ENCODE measurements at places on chromosomes 2 and 18. TPM values are rescaled to one million over a fixed set of nuclear protein-coding genes. Genes with fewer than 3 reads are reported as not detected.

DNA sequence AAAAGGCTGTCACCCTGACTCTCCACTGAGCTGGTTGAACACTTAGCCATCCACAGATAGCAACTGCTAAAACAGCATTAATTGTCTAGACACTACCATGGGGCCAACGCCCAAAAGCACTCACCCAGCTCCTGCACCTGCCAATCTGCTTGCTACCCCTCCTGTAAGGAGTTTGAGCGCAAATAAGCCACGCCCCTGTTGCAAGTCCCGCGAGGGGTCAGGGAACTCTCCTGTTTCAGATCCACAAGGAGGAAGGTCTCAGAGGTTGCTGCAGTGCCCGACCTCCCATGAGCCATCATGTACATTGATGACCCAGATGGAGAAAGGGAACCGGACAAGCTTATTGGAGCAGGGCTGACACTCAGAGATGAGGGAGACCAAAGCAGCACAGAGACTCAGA, 106.8 kb downstream of the ZNF516 start:
- DNase-seq, result no peak

GRCh38 chr2:179513181-179513580, 248.5 kb upstream of the SESTD1 start:
- no peak for DNase-seq

GRCh38 chr2:205800773-205801172, 118.5 kb downstream of the NRP2 start:
- DNase-seq, result no peak

GRCh38 chr2:208358758-208359631, 47.6 kb upstream of the PTH2R start:
- DNase-seq, result no peak

GRCh38 chr2:165927353-165927752, 26.2 kb downstream of the TTC21B start:
- DNase-seq, result no peak

DNA sequence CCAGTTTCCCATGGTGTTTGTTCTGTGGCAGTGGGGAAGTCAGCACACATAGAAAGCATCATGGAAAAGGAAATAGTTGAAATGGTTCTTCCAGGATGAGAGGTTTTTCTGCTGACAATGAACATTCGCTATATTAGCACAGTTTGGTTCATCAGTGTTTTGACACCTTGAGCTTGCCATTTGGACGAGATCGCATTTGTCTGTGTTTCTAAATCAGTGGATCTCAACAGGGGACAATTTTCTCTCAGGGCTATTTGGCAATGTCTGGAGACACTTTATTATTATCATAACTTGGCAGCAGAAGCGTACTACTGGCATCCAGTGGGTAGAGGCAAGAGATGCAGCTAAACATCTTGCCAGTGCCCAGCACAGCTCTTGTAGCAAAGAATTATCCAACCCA, 74.6 kb downstream of the CD8B2 start:
- DNase-seq, result no peak

GRCh38 chr18:42157420-42157819, 202.4 kb downstream of the PIK3C3 start:
- DNase-seq, result no peak

- DNase-seq, result no peak
Observed at GRCh38 chr18:55088561-55088960, 129.3 kb upstream of the CCDC68 start.

GRCh38 chr18:70553936-70554260, 265.1 kb downstream of the SOCS6 start:
- no peak for DNase-seq

- DNase-seq, result no peak
Observed at GRCh38 chr2:147686365-147686764, 158.5 kb upstream of the ACVR2A start.

- no peak for DNase-seq
Observed at GRCh38 chr2:191113761-191114160, 37.0 kb downstream of the STAT4 start.

- DNase-seq, result no peak
Observed at GRCh38 chr2:184363213-184363612, 235.1 kb upstream of the ZNF804A start.

DNA sequence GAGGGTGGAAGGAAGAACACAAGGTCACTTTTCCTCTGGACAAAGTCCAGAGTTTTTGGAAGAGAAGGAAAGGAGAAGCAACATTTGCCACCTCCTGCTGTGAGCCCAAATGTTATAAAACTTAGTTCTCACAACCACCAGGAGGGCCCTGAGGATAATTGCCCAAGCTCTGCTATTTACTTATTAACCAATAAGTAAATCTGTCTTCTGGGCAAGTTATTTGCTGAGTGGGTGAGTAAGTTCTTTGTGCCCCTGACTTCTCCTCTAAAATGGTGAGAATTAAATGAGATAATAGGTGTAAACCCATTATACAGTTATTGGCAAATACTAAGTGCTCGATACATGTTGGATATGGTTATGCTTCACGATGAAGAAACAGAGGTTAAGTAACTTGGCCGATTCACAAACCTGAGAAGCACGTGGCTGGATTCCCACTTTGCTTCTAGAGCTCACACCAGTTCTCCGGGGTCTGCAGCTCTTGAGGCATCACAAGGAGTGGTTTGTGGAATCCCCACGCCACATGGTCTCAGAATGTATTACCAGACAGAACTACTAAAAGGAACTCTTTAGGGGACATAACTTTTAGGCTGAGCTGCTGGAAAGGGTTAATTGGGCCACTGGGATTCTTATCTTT, 164.1 kb downstream of the MYCN start:
- no peak for DNase-seq

DNA sequence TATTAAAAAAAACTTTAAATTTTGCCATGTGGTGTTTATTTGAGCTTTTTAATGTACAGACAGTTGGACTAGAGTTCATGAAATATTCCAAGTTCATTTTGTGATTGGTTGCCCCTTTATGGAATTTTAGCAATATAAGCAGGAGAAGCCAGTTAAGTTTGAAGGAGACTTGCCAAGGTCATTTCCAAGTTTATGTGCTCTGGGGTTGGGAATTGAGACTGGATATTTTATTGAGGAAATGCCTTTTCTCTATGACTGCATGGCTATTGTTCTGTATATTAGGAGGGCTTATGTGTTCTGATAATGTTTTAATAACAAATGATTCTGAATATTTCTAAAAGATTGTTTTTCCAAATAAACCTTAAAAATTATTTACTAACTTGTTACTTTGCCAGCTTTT, 67.0 kb upstream of the TCF4 start:
- DNase-seq, result no peak

- DNase-seq, result no peak
Observed at GRCh38 chr2:188181067-188181838, 110.4 kb upstream of the GULP1 start.

DNA sequence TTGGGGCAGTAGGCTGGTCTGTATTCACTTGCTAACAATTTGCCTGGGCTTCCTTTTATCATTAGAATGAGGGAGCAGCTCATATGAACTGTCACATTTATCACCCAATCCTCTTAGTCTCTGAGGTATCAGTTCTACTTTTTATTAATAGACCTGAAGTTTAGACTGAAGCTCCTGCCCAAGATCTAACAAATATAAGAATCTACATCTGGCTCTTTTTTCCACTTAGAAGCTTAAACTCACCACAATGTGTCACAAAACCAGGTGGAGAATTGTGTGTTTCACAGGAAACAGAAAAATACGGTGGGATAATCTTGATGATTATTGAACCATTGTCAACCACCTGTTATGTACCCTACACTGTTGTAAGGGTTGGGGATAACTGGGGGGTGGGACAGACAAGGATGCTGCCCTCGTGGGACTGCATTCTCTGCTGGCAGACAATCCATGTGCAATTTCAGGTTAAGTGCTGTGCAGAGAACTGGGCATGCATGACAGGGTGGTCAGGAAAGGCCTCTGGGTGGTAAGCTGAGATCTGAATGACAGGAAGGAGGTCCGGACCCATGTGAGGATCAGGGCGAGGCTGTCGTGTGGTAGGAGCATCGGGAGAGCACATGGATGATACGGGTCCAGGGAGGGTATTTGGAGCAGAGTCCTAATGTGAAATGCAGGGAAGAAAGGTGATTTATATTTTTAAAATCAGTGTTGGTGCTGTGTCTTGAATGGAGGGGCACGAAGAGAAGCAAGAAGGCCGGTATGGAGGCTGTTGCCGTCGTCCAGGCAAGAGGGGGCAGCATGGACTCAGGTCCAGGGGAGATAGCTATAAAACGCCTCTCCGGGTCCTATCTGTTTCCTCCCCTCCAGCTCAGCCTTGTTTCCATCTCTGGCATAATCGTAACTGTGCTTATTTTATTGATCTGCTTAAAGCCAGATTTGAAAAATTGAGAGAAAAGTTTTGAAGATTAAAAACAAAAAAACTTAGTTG, 17.6 kb downstream of the MYL12B start:
- peak; percentile 23 for DNase-seq

GRCh38 chr2:240259201-240259923, 118.9 kb upstream of the OTOS start:
- no peak for DNase-seq

GRCh38 chr18:9404565-9405060, 70.0 kb downstream of the TWSG1 start:
- peak; percentile 23 for DNase-seq

GRCh38 chr18:49949951-49950395, 136.6 kb upstream of the ACAA2 start:
- DNase-seq, result no peak

GRCh38 chr2:212709280-212709679, 170.7 kb upstream of the ERBB4 start:
- DNase-seq, result no peak

DNA sequence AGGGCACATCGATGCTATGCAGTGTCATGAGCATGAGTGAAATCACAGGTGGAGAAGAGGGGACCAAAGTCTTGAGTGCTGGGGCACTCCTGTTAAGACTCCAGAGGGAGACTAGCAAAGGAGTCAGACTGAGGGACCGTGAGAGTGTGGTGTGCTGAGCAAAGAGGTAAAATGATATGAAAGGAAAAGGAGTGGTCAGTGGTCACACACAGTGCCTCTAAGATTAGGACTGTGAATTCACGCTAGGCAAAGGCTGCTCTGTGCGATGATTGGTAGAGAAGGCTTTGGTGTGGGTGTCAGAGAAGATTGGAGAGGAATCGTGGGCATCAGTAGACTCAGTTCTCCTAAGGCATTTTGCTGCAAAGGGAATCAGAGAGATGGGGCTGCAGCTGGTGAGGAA, 12.8 kb downstream of the SOCS6 start:
- DNase-seq, result no peak

DNA sequence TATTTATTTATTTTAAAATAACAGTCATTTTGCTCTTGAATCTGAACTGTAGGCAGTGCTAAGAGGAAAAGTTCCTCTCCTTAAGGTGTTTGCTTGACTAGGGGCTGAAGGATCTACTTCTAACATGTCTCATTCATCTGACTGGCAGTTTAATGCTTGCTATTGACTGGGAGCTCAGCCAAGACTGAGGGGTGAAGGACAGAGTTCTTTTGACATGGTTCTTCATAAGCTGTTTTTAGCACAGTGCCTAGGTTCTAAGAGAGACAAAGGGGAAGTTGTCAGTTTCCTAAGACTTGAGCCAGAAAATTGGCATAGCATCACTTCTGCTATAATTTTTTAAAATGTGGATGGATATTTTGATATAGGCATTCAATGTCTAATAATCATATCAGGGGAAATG, 73.0 kb downstream of the COMMD1 start:
- DNase-seq, result no peak

DNA sequence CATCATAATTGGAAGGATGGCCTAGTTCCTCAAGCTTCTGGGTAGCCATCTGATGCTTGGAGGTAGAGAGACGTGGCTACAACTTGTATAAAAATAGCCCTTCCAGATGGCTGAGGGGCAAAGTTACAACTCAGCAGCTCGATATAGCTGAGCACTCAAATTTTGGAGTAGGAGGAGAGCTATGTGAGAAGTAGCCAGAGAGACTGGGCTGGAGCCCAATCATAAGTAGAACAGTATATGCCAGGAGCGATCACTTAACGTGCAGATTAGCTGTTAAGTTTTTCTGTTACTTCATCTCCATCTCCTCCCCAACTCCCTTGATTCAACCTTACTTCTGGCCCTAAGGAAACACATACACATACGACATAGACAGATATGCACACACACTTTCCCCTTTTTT, 28.8 kb downstream of the CNRIP1 start:
- no peak for DNase-seq

GRCh38 chr2:12896318-12896982, 179.7 kb downstream of the TRIB2 start:
- DNase-seq, result no peak

GRCh38 chr2:104638190-104638858, 215.6 kb upstream of the POU3F3 start:
- DNase-seq, result no peak

- no peak for DNase-seq
Observed at GRCh38 chr2:54274781-54275242, 18.8 kb upstream of the TSPYL6 start.

DNA sequence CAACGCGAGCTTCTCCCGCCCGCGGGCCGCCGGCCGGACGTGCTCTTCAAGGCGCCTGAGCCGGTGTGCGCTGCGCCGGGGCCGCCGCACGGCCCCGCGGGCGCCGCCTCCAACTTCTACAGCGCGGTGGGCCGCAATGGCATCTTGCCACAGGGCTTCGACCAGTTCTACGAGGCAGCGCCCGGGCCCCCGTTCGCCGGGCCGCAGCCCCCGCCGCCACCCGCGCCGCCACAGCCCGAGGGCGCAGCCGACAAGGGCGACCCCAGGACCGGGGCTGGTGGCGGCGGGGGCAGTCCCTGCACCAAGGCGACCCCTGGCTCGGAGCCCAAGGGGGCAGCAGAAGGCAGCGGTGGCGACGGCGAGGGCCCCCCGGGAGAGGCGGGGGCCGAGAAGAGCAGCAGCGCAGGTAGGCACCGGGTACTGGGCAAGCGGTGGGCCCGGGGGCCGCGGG, 676 bp downstream of the HOXD11 start:
- no peak for DNase-seq

Gene CRYBA2
- total RNA-seq, result not detected

Gene NTSR2
- not detected for total RNA-seq

Gene SP140L
- 106 TPM for total RNA-seq

Gene DSEL
- total RNA-seq, result 0.10 TPM

Gene DUSP19
- total RNA-seq, result 0.49 TPM

Gene WNT10A
- total RNA-seq, result 31.8 TPM

Gene CACNB4
- total RNA-seq, result 0.86 TPM

Gene CXCR4
- 200 TPM for total RNA-seq

Gene EFEMP1
- total RNA-seq, result not detected

Gene PREB
- 38.7 TPM for total RNA-seq

Gene MOGAT1
- total RNA-seq, result not detected

Gene NYAP2
- not detected for total RNA-seq

Gene ACP1
- 81.8 TPM for total RNA-seq

Gene FIGN
- not detected for total RNA-seq

Gene SERPINB8
- 20.9 TPM for total RNA-seq

Gene NAT8
- not detected for total RNA-seq

Gene C2orf81
- 5.5 TPM for total RNA-seq

All from activated B cell treated with CpG ODN at 0.5 μM for 24 hours (primary cell).